ENCODE measurements at places on chromosomes 2 and 18.

DNA sequence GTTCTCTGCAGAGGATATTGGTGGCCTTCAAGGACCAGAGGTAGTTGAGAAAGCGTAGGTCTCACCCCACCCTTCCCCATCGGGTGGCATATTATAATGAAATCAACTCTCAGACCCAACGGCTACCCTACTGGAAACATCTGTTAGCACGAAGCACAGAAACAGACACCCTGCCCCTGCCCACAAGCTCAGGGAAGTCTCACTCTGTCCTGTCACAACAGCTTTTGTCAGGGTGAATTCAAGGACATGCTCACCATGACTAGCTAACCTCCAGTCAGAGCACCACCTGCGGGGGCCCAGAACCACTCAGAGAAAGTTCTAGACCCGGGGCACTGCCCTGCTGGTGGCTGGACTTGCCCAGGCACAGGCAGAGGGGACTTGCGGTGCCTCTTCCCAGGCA is 3.5 kb upstream of the B3GNT7 start:
- no peak for DNase-seq

- no peak for DNase-seq
These were observed 92.4 kb downstream of the TFCP2L1 start for GRCh38 chr2:121192576-121192975.

GRCh38 chr18:70693246-70693645 is 404.4 kb downstream of the SOCS6 start:
- no peak for DNase-seq

DNA sequence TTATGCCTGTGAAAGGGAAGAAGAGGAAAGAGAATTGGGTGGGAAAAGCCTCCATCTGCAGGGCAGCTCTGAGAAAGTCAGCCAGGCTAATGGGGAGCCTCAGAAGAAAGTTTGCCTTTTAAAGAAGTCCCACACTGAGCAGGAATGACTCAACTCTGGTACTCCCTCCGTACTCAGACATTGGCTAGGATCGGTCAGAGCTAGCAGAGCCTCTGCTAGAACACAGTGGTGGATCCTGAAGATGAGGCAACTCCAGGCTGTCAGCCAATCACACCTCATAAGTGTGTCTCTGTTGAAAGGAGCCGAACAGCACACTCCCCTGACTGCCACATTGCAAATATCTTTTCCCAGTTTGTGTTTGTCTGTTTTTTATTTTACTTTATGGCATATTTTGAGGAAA is 96.9 kb downstream of the HNRNPLL start:
- no peak for DNase-seq

DNA sequence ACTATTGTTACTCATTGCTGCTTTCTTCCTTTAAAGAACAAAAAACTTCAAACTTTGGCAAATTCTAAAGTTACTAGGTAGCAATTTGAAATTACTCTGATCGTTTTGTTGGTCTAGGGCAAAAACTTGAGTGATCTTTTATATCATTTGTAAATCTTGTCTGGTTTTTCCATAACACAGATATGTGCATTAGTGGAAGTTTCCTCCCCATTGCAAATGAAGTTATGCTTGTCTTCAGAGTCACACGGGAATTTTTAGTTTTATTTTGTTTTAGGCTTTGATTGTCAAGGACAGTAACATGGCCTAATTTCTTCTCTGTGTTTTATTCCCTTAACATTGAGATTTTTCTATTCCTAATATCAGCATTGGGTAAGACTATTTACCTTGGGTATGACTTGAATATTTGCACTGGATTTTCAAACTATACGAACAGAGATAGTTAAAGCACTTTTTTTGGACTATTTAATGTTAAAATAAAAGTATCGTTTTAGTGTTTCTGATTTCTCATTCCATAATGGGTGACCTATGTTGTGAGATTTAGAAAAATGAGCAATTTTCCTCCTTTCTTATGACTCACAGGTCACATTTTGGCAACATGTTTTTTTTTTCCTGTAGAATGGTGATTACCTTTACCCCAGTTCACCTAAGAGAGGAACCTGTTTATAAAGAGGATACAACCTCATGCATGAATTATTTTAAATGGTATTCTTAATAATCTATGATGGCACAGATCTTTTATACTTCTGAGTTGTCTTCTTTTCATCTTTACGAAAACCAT is 65.0 kb downstream of the BABAM2 start:
- no peak for DNase-seq

GRCh38 chr18:35467624-35468016 is 30.1 kb downstream of the INO80C start:
- DNase-seq: peak; percentile 68

DNA sequence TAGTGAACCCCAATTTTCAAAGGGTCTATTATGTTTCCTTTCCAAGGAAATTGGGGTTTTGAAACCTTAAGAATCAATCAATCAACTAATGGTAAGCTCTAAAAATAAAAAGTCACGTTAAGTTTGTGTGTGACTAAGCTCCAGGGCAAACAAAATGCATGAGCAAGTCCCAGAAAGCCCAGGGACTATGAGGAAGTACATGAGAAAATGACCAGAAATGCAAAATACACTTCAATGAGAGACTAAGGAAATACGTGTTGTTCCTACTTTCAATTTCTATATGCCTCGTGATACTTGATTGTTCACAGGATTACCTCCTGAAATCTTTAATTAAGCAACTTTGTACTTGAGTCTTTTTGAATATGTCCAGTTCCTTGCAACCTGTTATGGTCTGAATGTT is 684.4 kb upstream of the SYT4 start:
- DNase-seq: no peak

- no peak for DNase-seq
These were observed 348.3 kb downstream of the ADCYAP1 start for GRCh38 chr18:1252936-1253335.

- no peak for DNase-seq
These were observed 72.5 kb downstream of the RMDN2 start for GRCh38 chr2:37997629-37998028.

GRCh38 chr2:197168705-197169104 is 141.9 kb downstream of the ANKRD44 start:
- peak; percentile 83 for DNase-seq

DNA sequence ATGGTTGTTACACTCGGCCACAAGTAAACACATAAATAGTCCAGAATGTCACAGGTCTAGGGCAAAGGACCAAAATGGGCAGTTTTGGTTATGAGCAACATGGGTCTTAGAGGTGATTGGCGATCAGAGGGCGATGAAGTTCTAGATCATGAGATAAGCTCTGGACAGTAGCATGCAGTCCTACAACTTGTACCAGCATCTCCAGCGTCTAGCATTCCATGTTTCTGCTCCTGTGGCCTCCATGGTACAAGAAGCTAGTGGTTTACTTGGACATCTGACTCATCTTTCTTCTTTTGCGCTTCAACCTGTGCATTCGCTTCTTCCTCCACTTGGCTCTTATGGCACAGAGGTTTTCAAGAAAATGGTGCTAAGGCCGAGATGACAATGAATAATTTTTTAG is 8.9 kb upstream of the MMADHC start:
- DNase-seq: no peak

- DNase-seq: peak; percentile 80
These were observed 38.1 kb downstream of the AGFG1 start for GRCh38 chr2:227509824-227510619.

DNA sequence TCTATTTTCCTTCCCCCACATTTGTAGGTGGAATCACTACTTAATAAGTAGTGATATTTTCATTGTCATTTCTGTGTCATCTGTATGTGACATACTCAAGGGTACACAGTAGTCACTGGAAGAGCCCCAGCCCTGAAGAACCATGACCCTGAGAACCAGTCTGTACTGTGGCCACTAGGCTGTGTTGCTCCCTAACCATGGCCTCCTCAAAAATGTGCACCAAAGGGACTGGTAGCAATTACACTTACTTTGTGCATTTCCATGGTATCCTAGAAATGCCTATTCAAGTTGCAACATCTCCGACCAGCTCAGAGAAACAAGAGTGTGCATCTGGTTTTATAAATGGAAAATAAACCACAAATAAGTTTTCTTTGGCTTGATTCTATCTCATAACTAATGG is 155.1 kb downstream of the DOCK10 start:
- no peak for DNase-seq

DNA sequence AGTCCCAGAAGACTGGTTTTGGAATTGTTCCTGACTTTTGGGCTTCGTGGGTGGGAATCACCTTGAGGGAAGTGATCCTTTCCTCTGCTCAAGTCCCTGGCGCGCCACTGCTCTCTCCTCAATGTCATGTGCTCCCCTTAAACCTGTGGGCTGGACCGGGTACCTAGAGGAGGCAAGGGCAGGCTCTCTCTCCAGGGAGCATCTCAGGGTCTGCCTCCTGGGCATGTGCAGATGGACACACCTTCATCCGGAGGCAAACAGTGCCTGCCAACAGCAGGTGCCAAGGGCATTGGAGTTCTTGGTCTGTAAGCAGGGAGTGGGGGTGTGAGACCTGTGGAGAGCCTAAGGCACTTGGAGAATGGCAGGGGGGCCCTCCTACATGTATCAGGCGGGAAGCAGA is 142.6 kb downstream of the INHBB start:
- DNase-seq: no peak

Data from BE2C (cell line).